Stomach (tissue), 19 donors: ENCODE measurements at places on chromosomes 16 and 17. TPM values are rescaled to one million over a fixed set of nuclear protein-coding genes. Genes with fewer than 3 reads are reported as not detected.

The PRSS21 gene
- total RNA-seq = not detected

DNA sequence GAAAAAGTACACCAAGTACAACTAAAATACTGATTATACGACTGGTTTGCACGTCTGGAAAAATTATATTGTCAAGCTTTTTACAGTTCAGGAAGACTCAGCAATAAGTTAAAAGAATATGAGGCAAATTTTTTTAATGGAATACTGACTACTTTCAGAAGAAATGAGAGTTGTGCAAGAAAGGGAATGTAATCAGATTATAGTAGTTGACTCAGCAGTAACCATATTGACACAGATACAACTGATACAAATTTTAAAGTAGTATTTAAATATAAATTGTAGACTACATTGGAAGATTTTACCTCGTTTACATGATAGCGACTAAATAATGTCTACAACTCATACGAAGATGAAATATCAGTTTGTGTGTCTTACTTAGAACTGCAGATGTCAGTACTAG lies 16.7 kb downstream of the ASGR2 start:
- no peak for DNase-seq
- H3K4me1 ChIP-seq = no peaks in the 10 kb centered on the region
- H3K27ac ChIP-seq = no peak overlapping the region
- H3K27me3 ChIP-seq = peaks cover 3% of the 10 kb centered on the region
- no peaks in the 10 kb centered on the region for H3K36me3 ChIP-seq

- no peaks in the 10 kb centered on the region for H3K27me3 ChIP-seq
- no peaks in the 10 kb centered on the region for H3K36me3 ChIP-seq
- no peak overlapping the region for H3K27ac ChIP-seq
- DNase-seq = no peak
- H3K4me1 ChIP-seq = no peaks in the 10 kb centered on the region
Observed at GRCh38 chr17:17545031-17545820, 46.3 kb downstream of the PEMT start.

The ZNF205 gene
- 5.5 TPM for total RNA-seq

DNA sequence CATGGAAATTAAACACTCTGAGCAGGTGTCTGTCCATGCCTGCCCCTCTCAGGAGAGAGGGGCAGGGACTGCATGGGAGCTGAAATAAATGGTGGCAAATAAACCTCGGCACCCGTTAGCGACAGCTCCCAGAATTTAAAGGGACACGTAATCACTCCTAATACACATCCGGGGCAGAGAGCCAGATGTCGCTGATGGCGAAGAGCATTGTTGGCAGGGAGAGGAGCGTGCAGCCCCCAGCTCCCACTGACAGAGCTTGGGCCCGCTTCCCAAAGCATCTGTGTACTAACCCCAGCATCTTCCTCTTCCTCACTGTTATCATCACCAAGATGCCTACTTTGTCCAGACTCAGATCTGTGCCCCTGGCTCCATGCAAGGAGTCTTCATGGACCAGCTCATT lies 85.8 kb downstream of the IRX5 start:
- DNase-seq = no peak
- no peak overlapping the region for H3K27ac ChIP-seq
- no peak overlapping the region for H3K4me3 ChIP-seq
- no peaks in the 10 kb centered on the region for H3K36me3 ChIP-seq
- no peaks in the 10 kb centered on the region for H3K4me1 ChIP-seq

The TBX4 gene
- total RNA-seq = not detected

The PIK3R6 gene
- 0.29 TPM for total RNA-seq

- no peak within 1 kb of the TSS for H3K27ac ChIP-seq
- DNase-seq = no peak
- H3K36me3 ChIP-seq = no peaks in the 10 kb centered on the region
Observed at GRCh38 chr17:3385869-3386816, at the start of gene OR3A2. OR3A2 (minus strand) TSS chr17:3386308.

The SEZ6L2 gene
- 15.6 TPM for total RNA-seq

The RNF112 gene
- total RNA-seq = not detected

DNA sequence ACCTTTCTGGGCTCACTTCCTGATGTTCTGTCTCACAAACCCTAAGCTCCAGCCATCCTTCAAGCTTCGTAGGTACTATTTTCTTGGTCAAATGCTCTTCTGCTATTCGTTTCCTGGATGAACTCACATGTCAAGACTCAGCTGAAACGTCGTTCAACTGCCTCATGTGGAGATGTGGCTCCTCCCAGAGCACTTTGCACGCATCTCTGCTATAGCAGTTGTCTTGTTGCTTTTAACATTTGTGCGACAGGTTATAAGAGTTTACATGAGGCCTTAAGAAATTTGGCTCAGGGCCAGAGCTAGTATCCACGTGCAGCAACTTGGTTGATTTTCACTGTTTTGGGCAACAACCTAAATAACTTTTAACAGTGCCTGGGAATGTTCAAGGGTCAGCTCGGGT lies 2.8 kb upstream of the KRT40 start:
- H3K27me3 ChIP-seq = peaks cover 29% of the 10 kb centered on the region
- H3K36me3 ChIP-seq = no peaks in the 10 kb centered on the region
- no peak for DNase-seq

The C1QTNF8 gene
- total RNA-seq = not detected

DNA sequence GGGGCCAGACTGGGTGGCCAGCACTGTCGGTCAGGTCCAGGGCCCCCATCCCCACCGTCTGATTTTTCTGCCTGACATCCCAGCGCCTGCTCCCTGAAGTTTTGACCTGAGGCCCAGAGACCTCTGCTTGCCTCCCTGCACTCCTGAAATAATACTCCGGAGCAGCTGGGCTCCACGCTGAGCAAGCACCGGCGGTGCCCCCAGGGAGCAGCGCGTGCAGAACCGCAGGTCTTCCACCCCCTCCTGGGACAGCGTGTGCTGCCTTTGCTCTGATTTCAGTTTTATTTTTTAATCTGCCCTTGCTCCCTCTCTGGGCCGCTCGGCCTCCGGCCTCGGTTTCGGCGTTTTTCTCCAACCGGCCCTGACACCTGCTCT lies 132.4 kb upstream of the GSE1 start:
- H3K36me3 ChIP-seq = no peaks in the 10 kb centered on the region
- H3K27me3 ChIP-seq = no peaks in the 10 kb centered on the region
- H3K4me1 ChIP-seq = no peaks in the 10 kb centered on the region
- no peak overlapping the region for H3K27ac ChIP-seq
- H3K4me3 ChIP-seq = no peak overlapping the region

The SPNS3 gene
- not detected for total RNA-seq
